ENCODE measurements at places on chromosomes 5 and 9.

GRCh38 chr9:81318571-81318970 is 370.8 kb downstream of the TLE1 start:
- DNase-seq: no peak

GRCh38 chr5:82679660-82680059 is 397.5 kb downstream of the TMEM167A start:
- no peak for DNase-seq

GRCh38 chr5:92574023-92574422 is 1007.0 kb downstream of the NR2F1-AS1 start:
- no peak for DNase-seq

- no peak for DNase-seq
Measured at GRCh38 chr5:55063220-55063863, 39.1 kb upstream of the GZMA start.

DNA sequence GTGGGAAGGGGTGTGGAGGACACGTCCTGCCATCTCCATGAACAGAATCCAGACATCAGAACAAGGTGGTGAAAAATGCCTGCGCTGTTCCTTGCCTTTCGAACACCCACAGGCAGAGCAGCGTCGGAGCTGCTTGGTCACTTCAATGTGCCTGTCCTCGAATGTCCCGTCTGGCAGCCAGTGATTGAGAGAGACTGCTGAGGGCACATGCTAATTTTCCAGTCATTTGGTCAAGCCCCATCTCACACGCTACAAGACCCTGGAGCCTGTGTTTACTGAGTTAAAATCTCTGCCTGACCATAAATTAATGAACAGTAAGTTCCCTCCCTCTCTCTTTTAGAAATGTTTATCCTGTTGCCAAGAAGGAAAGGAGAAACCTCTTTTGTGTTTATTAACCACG is 149.3 kb downstream of the NTRK2 start:
- no peak for DNase-seq

DNA sequence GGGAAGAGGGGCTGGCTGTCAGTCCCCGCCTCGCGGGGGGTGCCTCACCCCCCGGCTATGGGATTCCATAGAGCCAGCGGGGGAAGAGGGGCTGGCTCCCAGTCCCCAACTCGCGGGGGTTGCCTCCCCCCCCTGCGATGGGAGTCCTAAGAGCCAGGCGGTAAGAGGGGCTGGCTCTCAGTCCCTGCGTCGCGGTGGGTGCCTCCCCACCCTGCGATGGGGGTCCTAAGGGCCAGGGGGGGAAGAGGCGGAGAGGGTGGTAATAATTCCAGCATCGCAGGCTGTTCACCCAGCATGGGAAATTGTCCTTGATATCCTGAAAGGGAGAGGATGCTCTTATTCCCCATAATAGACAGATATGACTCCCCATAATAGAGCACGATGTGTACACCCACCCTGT is 9.6 kb upstream of the LCN2 start:
- no peak for DNase-seq

DNA sequence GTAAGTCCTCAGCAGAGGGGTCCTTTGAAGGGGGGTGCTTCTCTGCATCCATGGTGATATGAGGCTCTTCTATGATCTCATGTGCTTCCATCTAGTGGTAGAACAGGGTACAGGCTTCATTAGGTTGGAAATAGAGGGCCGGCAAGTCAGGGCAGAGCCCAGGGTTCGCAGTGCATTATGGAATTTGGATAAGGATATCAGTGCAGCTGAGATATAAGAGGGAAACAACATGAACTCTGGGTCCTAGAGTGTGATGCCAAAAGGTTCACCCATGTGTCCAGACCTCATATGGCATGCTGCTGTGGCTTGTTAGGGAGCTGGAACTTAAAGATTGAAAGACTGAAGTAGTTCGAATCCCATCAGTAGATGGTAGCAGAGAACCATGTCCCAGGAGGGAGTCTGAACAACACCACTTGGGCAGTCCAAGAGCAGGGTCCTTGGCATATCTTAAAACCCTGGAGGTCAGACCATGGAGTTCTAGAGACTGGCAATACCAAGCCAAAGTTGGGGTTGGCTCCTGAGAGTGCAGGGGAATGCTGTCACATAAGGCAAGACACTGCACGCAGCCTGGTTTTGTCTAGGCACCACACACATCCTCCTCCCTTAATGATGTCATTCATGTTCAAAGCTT is 2.3 kb downstream of the FAM221B start:
- peak; percentile 53 for DNase-seq

DNA sequence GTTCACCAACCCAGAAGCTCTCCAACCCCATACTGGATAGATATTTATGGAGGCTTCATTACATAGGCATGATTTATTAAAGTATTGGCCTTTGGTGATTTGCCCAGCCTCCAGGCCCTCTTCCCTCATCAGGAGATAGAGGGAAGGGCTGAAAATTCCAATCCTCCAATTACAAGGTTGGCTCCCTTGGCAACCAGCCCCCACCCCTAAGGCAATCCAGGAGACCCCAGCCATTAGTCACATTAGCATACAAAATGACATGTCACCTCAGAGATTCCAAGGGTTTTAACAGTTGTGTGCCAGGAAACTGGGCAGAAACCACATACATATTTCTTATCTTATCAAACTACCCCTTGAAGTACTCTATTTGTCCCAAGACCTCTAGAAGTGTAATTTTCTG is 210.0 kb downstream of the HINT1 start:
- DNase-seq: no peak

- no peak for DNase-seq
Measured at GRCh38 chr9:16175461-16175860, 622.6 kb downstream of the CCDC171 start.

DNA sequence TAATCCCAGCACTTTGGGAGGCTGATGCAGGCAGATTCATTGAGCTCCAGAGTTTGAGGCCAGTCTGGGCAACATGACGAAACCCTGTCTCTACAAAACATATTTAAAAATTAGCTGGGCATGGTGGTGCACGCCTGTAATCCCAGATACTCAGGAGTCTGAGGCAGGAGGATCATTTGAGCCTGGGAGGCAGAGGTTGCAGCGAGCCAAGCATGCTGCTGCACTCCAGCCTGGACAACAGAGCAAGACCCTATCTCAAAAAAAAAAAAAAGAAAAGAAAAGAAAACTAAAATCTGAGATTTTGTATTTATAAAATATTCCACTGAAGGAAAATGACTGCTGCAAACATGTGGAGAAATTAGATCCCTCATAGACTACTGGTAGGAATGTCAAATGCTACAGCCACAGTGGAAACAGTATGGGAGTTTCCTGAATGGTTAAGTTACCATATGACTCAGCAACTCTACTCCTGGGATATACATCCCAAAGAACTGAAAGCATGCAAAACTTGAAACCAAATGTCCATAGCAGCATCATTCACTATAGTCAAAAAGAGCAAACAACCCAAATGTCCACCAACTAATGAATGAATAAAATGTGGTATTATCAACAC is 106.1 kb downstream of the UBAP2 start:
- DNase-seq: no peak

GRCh38 chr9:135409286-135410200 is 70.0 kb upstream of the PPP1R26 start:
- DNase-seq: no peak

- DNase-seq: no peak
Measured at GRCh38 chr5:160520609-160521391, 99.1 kb downstream of the PTTG1 start.

- DNase-seq: no peak
Measured at GRCh38 chr9:112224401-112225289, 49.5 kb upstream of the SUSD1 start.

DNA sequence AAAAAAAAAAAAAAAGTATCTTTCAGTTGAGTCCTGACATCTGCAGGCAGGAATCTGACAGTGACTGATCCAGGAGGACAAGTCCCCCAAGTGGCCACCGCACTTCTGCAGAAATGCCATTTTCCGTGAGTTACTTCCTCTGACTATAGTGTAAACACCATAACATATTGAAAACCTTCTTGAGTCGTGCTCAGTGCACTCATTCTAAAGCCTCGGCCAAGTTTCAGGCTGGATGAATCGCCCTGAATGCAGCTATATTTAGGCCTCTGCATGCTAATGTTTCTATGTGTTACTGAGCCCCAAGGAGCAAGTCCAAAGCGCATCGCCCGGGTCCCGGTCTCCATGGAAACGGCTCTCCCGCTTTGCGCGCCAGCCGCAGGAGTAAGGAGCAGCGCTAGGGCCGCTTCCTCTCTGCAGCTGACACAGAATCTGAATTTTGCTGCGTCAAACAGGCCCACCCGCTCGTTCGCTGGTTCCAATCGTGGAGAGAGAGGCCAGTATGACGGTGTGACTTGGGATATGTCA is 335.4 kb downstream of the MSX2 start:
- peak; percentile 67 for DNase-seq

- no peak for DNase-seq
Measured at GRCh38 chr9:15104826-15105420, 194.7 kb upstream of the FREM1 start.

DNA sequence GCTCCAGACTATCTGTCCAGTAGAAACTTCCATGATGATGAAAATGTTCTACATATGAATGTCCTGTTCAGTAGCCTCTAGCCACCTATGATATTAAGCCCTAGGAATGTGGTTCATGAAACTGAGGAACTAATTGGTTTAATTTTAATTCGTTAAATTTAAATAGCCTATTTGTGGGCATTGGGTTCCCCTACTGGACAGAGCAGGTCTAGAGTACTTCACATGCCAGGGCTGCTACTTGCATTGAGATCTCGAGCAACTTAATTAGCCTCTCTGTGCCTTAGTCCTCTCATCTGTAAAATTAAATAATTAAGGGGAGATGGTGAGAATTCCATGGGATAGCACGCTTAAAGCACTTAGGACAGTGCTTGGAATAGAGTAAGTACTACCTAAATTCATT is 160.0 kb downstream of the PAPPA start:
- DNase-seq: no peak

DNA sequence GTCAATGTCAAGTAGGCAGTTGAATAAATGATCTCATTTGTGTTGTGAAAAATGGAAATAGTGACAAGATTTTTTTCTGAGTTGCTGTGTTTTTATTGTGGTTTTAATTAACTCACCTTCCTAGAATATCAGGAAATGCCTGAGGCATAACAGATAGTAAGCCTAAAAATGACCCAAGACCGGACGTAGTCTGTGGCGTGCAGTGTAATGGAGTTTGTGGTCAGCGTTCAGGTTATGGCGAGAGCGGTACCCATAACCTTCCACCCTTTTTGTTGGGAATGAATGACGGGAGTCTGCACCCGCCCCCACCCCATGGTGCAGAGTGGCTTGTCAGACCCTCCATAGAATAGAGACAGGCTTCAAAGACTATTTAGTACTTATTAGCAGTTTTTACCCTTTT is 119.3 kb downstream of the GALNT10 start:
- no peak for DNase-seq

- peak; percentile 69 for DNase-seq
Measured at GRCh38 chr9:19028835-19029451, 4.1 kb downstream of the SAXO1 start.

GRCh38 chr5:1012313-1012841 is 3.8 kb downstream of the NKD2 start:
- no peak for DNase-seq

DNA sequence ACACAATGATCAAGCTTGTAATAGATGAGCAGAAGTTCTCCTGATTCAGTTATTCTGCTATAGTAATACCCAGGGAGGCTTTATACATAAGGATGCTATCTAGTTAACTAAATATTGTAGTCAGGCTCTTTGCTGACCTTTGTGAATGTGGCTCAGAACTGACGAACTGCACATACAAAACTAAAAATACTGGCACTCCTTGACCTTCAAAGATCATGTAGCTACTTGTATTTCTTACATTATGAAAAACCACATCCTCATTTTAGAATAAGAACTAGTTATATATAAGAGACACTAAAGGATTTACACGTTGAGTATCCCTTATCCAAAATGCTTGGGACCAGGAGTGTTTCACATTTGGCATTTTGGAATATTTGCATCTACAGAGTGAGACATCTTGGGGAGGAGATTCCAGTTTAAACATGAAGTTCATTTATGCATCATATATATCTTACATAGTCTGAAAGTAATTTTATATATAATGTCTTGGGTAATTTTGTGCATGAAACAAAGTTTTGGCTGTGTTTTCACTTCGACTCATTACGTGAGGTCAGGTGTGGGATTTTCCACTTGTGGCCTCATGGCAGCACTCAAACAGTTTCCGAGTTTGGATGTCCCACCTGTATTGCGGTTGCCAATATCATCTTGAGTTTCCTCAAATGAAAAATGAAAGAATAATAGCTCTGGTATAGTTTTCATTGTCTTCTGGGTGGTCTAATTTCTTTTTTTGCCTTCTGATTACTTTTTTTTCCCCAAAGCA is 58.4 kb upstream of the FBXL7 start:
- DNase-seq: no peak

DNA sequence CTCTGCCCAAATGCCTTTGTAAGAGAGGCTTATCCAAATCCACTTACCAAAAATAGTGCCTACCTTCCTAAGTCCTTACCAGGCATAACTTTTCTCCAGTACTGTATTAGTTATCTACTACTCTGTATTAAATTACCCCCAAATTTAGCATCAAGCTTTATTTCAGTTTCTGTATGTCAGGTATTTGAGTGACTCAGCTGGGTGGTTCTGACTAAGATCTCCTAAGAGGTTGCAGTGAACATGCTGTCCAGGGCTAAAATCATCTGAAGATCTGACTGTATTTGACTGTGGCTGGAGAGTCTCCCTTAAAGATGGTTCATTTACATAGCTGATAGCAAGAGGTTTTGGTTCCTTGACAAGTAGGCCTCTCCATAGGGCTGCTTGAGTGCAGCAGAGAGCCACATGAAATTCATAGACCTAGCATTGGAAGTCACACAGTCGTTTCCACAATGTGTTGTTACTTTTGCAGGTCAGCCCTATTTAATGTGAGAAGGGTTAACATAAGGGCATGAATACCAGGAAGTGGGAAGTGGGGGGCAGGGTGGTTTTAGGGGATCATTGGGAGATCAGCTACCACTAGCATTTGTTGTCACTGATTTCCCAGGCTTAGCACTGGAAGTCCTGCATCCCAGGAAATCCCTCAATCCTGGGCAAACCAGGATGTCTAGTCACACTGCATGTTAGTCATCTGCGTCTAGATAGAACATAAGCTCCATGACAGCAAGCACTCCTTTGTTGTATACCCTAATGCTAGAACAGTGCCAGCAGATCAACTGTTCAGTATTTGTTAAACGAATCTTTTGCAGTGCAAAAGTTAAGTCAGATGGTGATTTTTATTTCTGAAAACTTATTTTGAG is 2.0 kb upstream of the ZNF622 start:
- no peak for DNase-seq

- DNase-seq: no peak
Measured at GRCh38 chr5:35538198-35538931, 79.3 kb upstream of the SPEF2 start.

DNA sequence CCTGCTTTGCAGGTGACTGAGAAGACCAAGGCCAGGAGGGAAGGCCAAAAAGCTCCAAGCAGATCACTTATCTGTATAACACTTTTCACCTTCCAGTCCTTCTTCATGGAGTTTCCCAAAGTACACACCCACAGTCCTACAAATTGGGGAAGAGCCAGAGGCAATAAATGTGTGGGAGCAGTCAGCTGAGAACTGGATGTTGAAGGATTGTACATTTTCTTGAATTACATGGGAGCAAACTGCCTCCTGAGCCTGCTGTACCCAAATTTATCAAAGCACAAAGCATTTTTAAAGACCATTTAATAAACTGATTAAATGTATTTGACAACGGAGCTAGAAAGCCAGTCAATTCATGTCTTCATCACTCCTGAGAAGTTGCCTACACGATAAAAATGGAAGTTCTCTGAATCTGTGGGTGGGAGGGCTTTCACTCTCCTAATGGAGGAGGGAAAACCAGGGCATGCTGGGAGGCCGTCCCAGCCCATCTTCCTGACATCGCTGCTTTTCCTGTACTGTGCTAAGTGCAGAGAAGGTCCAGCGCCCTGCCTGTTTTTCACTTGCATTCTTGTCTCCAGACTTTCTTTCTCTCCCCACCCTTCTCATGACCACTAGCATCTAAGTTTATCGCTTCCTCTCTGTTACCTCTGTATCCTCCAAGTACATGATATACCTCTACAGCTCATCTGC is 79.0 kb downstream of the KCNIP1 start:
- DNase-seq: no peak

Data from midbrain (tissue), 1 donor.